ENCODE measurements at places on chromosomes 5 and 9.
A peak's percentile ranks its signal among the peaks of the same experiment; 100 is the strongest.

- DNase-seq: no peak
Observed at GRCh38 chr9:72457366-72457765, 64.0 kb upstream of the TMC1 start.

- no peak for DNase-seq
Observed at GRCh38 chr9:107492381-107492970, 2.9 kb upstream of the KLF4 start.

DNA sequence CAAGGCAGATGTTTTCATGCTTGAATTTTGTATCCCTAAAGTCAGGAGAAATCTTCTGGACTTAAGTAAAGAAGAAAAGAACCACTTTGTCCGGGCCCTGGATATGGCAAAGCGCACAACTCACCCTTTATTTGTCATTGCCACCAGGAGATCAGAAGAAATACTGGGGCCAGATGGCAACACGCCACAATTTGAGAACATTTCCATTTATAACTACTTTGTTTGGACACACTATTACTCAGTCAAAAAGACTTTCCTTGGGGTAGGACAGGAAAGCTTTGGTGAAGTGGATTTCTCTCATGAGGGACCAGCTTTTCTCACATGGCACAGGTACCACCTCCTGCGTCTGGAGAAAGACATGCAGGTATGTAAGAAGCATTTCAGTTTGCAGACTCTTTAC is 2.3 kb downstream of the TYRP1 start:
- DNase-seq: no peak

GRCh38 chr5:179230061-179230461 is 115.2 kb downstream of the ADAMTS2 start:
- DNase-seq: no peak

DNA sequence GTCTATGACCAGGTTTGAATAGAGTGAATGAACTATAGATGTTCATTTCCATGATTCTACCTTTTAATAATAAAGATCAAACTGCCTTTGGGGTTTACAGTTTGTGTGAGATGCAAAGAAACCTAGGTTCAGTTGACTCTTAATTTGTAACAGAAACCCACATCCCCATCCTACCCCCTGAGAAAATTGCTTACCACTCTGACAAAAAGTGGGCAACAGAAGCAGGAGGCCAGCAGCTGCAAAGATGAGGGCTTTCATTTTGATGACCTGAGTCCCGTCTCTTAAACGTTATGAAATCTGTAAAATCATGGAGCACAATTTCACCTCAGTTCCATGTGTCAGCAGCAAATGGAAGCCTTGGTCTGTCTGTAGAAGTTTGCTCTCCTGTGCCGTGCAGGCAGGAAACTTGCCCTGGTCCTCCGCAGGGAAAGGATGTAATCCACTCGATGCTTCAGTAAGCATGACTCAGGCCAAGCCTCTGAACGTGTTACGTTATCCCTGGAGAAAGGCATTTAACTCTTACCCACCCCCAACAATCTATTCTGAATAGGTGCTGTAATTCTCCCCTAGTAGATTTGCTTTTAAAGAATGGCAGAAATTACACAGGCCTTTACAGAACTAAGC is at the start of gene F2RL2:
F2RL2 (minus strand) TSS at position 431 of the 624 bp plus-strand sequence; CDS start at position 258, 173 bp downstream.
- no peak for DNase-seq

DNA sequence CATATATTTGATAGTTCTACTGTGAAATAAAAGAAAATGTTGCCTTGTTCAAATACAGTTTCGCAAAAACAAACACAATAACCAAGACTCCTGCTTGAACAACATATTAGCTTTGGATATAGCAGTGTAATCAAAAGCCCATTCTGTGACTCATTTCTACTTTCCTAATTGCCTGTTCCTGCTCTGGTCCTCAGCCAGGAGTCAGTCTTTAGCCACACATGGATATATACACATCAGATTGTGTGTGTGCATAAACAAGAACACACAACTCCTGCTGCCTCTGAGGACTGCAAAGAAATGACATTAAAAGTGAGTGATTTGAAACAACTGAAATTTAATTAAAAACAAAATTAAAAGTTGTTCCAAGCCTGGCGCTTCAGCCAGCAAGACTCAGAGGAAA is 334.8 kb downstream of the TRIM32 start:
- DNase-seq: peak; percentile 82

DNA sequence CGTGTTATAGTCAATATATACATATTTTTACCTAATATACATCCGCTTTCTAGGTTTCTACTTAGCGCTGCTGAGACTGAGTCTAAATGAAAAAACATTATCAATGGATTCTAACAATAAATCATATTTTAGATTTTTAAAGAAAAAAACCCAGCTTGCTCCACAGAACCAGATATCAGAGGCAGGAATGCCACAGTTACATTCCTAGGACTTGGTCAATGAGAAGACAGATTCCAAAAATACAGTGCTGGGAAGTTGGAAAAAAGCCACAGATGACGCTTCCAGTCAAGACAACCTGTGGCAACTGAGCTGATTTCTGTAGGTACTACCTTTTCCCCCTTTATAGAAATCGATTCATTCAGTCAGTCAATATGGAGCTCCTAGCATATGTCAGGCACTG is 577 bp upstream of the CCDC112 start:
- no peak for DNase-seq

GRCh38 chr5:136808756-136809155 is 443.4 kb upstream of the TRPC7 start:
- DNase-seq: no peak

DNA sequence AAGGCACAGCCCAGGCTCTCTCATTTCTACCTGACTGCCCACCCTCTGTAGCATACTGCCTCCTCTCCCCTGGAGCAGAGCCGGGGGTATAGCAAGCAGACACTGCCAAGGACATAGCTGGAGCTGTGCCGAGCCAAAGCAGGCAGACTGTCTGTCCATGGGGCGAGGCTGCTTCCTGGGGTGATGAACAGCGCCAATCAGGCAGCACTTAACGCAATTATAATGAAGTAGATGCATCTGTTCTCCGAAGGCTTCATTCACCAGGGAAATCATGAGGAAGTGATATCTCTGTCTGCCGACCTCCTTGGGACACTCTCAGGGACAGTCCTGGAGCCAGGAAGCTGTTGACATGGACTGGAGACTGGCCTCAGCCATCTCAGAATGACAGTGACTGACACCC is 230.7 kb downstream of the ASTN2 start:
- no peak for DNase-seq

GRCh38 chr5:44001675-44002380 is 387.4 kb downstream of the FGF10 start:
- no peak for DNase-seq

DNA sequence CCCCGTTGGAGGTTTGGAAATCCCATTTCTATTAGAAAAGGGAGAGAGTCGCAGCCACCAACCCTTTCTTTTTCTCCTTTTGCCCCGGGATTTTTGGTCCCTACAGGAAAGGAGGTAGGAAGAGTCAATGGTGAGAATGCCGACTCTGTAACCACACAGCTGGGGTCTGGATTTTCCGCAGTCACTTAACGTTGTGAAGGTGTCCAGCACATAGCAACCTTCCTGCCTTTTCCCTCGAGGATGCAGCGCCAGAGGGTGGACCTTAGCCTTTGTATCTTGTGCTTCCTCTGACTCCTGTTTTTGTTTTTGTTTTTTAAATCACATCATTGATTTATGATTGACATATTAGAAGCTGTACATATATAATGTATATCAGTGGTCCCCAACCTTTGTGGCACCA is 41.4 kb downstream of the TLR4 start:
- no peak for DNase-seq

- no peak for DNase-seq
Observed at GRCh38 chr9:115209601-115210306, 91.8 kb upstream of the TNC start.

DNA sequence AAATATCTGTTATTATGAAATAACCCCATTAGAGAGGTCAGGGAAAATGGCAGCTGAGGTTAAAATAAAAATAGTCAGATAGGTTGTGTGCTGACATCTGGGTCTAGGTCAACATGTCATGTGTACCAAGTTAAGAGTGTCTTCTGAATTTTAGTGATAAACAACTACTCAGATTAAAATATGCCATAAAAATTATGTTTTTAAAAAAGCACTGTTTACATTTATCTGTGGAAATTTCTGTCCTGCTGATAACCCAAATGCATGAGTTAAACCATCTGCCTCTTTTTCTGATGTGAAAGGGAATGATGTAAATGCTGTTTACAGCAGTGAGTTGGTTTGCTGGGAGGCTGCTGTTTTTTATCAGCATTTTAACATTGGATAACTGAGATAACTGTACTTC is 361.2 kb upstream of the TARS1 start:
- no peak for DNase-seq

DNA sequence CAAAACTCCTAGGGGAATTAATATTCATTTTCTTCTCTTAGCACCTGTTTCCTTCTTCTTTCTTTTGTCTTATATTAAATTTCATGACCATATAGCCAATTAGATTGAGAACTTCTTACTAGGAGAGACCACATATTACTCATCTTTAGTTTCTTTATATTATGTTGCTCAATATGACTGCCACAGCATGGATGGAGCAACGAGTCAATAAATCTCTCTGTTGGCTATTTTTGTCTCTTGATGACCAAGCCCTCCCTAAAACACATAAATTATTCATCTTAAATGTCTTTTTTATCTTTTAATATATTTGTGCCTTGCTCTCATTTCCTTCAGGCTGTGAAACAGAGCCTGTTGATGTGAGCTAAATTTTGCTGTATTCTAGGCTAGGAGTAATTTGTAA is 123.0 kb downstream of the ADAMTSL1 start:
- DNase-seq: no peak

GRCh38 chr9:86459191-86459590 is 105.0 kb upstream of the TUT7 start:
- no peak for DNase-seq

GRCh38 chr9:136926154-136926704 is 18.3 kb downstream of the FBXW5 start:
- no peak for DNase-seq

- peak; percentile 53 for DNase-seq
Observed at GRCh38 chr5:103808464-103809106, 246.0 kb upstream of the NUDT12 start.

DNA sequence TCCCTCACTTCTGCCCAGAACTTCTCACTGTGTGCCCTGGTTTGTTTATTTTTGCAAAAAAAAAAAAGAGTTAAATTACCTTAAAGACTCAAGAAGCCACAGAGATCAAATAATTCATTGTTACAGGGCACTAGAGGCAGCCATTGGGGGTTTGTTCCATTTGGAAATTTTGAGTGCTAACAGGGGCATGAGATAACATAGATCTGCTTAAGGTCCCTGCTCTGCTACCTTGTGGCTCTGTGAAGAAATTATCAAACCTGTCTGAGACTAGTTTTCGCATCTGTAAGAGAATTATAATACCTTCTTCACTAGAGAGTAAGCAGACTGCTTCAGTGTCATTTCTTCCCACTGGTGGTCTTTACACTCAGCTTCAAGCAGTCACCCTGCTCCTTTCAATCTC is 394 bp downstream of the TLR4 start:
- no peak for DNase-seq

DNA sequence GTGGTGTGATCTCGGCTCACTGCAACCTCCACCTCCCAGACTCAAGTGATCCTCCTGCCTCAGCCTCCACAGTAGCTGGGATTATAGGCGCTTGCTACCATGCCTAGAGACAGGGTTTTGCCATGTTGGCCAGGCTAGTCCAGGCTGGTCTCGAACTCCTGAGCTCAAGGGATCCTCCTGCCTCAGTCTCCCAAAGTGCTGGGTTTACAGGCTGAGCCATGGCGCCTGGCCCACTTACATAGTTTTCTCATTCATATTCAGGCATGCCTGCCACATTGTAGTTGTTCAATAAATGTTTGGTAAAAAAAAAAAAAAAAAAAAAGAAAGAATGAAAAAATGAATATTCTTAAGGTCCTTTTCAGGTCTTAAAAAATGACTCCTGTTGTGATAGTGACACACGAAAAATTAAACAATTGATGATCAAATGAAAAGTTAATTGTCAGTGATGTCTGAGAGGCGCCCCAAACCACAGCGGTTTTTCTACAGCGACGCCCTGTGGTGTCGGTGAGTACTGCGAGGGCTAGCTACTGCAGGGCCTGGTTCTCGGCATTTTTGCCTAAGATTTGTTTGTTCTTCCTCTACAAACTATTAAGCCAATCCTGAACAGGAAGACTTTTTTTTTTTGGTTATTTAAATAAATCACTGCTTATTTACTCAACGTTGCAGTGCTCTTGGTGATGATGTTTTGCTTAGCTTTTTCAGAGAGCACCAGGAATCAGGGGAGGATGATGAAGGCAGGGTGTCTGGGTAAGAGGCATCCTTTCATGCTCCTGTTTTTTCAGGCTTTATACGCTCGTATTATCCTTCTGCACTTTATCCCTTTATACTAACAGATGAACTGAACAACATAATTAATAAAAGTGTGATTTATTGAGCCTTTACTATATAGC is 67.0 kb upstream of the DPYSL3 start:
- no peak for DNase-seq

- no peak for DNase-seq
Observed at GRCh38 chr5:68086857-68087256, 128.7 kb upstream of the PIK3R1 start.

DNA sequence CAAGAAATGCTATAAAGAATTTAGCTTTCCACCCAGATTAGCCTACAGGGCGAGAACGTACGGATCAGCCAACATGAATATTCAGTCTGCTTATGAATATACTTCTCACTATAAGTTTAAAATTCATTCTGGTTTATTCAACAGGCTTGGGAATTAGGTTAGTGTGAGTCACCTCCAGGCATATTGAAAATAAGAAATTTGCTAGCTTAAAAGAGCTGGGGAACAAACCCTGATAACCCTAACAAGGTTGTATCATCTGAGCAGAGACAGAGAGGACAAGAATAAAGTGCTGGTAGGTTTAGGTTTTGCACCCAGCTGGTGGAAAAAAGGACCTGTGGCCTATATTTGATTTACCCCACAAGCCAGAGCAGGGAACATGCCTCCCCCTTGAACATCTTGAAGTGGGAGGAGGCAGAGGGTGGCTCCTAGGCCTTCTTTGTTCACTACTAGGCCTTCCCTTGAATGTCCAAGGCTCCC is 12.3 kb downstream of the FNBP1 start:
- no peak for DNase-seq

DNA sequence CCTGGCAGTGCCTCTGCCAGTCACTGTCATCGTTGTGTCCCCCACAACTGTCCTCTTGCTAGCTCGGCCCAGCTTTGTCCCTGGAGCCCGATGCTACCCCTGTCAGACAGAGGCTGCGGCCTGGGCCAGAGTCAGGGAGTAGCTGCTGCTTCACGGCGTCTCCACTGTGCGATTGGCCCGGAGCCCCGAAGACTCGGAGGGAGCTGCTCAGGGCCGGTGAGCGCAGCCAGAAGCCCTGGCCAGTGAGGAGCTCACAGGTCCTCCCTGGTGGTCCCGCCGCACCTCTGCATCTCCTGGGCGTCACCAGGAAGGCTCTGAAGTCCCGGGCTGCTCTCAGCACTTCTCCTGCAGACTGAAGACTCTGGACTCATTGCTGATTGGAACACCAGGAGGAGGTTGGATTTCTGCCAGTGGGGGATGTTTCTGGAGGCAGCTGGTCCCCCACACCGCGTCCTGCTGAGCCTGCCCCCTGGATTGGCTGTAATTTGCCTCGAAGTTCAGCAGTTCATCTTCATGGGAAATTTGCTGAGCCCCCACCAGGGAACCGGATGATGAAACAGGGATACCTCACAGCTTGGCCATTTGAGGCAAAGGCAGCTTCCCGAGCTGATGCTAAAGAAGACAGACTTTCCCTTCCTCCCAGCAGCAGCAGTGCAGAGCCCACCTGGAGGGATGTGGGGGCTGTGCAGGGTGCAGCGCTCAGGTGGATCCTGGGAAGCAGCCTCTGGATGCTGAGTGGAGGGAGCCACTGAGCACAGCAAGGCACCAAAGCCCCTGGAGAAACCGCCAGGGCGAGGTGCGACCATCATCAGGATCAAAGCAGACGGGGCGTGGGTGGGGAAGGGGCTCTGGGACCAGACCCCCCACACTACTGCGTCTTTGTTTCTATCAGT is 45.6 kb downstream of the USP20 start:
- DNase-seq: no peak

All from NCI-H774 (cell line).